ENCODE measurements at places on chromosomes 2 and 18. TPM values are rescaled to one million over a fixed set of nuclear protein-coding genes. Genes with fewer than 3 reads are reported as not detected.

PPIG gene
- 23.4 TPM for total RNA-seq

GALNT13 gene
- total RNA-seq: not detected

DNA sequence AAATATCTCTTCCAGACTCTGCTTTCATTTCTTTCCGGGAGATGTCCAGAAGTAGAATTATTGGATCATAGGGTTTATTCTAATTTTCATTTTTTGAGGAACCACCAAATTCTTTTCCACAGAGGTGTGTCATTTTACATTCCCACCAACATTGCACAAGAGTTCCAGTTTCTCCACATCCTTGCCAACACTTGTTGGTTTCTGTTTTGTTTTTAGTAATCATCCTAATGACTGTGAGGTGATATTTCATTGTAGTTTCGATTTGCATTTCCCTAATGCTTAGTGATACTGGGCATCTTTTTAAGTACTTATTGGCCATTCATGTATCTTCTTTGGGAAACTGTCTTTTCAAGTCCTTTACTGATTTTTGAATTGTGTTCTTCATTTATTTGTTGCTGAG is 513.1 kb downstream of the PARD3B start:
- DNase-seq: no peak

IL1B gene
- total RNA-seq: 15.8 TPM

SPATA3 gene
- not detected for total RNA-seq

OSR1 gene
- total RNA-seq: not detected

DNA sequence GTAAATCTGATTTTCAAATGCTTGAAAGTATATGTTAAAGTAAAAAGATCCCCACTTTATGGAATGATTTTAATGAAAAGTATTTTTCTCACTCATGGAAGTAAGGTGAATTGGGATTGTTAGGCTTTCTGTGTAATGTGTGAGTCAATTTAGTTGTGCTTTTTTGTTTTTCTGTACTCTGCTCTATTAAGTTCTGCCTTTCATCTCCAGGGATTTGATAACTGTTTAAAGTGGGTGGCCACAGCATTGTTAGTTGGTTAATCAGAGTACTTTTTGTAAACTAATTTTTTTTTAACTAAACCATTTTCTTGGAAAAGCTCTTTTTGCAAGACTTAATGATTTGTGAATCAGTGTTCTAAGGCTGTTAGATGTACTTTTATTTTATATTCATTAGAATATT is 76.8 kb downstream of the ABI2 start:
- DNase-seq: no peak

ESCO1 gene
- 7.3 TPM for total RNA-seq
